ENCODE measurements at places on chromosomes 3 and 15.

DNA sequence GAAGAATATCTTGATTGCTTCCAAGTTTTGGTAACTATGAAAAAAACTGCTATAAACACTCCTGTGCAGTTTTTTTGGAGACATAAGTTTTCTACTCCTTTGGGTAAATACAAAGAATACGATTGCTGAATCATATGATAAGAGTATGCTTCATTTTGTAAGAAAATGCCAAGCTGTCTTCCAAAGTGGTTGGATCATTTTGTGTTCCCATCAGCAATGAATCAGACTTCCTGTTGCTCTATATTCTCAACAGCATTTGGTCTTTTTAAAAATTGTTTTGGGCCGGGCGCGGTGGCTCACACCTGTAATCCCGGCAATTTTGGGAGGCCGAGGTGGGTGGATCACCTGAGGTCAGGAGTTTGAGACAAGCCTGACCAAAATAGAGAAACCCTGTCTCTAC, 14.5 kb downstream of the BTD start:
- H3K4me3 ChIP-seq = no peak overlapping the region
- no peak overlapping the region for H3K27ac ChIP-seq
- no peaks in the 10 kb centered on the region for H3K27me3 ChIP-seq
- H3K36me3 ChIP-seq = no peaks in the 10 kb centered on the region
- H3K4me1 ChIP-seq = peaks cover 6% of the 10 kb centered on the region

- peaks cover 10% of the 10 kb centered on the region for H3K27me3 ChIP-seq
- no peaks in the 10 kb centered on the region for H3K36me3 ChIP-seq
- no peak overlapping the region for H3K4me3 ChIP-seq
- no peak overlapping the region for H3K27ac ChIP-seq
Observed at GRCh38 chr3:180548050-180548449, 53.9 kb upstream of the TTC14 start.

DNA sequence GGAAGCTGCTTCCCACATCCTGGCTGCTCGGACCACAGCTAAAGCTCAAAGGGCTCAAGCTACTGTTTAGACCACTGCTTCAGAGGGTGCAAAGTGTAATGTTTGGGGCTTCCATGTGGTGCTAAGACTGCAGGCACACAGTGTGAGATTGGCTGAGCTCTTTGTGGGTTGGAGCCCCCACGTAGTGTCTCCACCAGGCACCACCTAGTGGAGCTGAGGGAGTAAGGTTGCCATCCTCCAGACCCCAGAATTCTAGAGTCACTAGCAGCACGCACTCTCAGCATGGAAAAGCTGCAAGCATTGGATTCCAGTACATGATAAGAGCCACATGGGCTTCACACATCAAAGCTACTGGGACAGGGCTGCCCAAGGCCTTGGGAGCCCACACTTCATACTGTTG, 9.3 kb downstream of the MKRN3 start:
- no peaks in the 10 kb centered on the region for H3K4me1 ChIP-seq
- ATAC-seq = no peak
- no peaks in the 10 kb centered on the region for H3K36me3 ChIP-seq
- no peak overlapping the region for H3K4me3 ChIP-seq

DNA sequence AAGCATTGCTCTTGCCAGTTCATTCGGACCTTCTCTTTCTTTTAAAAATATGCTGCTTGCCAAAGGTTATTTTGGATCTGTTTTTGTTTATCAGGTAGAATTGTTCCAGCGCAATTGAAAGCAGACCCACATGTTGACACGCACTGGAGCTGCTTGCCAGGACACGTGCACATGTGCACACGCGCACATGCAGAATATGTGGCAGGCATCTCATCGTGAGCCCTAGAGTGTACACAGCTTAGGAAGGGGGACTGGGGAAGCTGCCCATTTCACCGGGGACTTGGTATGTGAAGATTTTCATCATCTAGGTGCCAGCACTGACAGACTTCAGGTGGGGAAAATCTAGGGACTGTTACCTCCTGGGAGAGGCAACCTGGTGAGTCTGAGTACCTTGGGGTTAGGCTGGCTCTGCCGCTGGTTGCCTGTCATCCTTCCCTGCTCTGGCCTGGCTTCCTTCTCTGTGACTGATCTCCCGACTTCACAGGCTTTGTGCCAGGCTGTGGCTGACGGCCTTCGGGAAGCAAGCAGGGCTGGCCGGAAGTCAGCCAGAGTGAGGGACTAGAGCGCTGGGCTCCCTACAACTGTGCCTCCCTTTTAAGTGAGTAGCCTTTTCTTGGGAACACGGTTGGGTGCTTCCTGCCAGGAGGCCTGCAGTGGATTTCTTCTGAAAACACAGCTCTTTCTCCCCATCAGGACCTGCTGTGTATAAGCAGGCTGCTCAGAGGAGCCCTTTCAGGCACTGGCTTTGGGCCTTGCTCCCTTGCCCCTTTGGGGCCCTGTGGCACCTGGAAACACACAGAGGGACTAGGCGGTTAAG, 129.3 kb downstream of the EEFSEC start:
- ATAC-seq = no peak
- no peaks in the 10 kb centered on the region for H3K27me3 ChIP-seq
- no peaks in the 10 kb centered on the region for H3K36me3 ChIP-seq
- no peak overlapping the region for H3K4me3 ChIP-seq
- H3K4me1 ChIP-seq = no peaks in the 10 kb centered on the region

- H3K27me3 ChIP-seq = no peaks in the 10 kb centered on the region
- H3K4me3 ChIP-seq = peak overlapping the region; percentile 48
- peaks cover 56% of the 10 kb centered on the region for H3K36me3 ChIP-seq
- ATAC-seq = no peak
- peak overlapping the region; percentile 50 for H3K27ac ChIP-seq
Observed at GRCh38 chr3:67601919-67602608, 52.3 kb downstream of the SUCLG2 start.

GRCh38 chr3:13419505-13420044, 547 bp downstream of the NUP210 start:
- H3K36me3 ChIP-seq = peaks cover 50% of the 10 kb centered on the region
- no peaks in the 10 kb centered on the region for H3K27me3 ChIP-seq
- peak overlapping the region; percentile 84 for H3K27ac ChIP-seq

DNA sequence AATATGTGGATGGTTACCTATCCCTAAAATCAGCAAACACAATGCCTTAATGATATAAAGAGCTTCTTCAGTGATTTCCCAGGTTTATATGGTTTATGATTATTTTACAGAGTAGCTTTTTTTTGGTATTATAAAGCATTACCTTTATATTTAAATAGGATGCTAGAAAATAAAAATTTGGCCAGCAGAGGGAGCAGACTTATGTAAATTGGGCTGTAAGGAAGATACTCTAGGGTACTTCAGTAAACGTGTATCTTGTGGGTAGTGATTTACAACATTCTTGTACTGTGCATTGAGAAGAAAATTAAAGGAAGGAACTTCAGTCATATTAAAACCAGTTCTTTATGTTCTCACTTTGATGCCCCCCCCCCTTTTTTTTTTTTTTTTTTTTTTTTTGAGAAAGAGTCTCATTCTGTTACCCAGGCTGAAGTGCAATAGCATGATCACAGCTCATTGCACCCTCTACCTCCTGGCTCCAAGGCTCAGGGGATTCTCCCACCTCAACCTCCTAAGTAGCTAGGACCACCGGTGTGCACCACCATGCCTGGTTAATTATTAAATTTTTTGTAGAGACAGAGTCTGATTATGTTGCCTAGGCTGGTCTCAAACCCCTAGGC, 167.9 kb downstream of the BBX start:
- no peaks in the 10 kb centered on the region for H3K27me3 ChIP-seq
